H4 (cell line): ENCODE measurements at places on chromosomes 4 and X. TPM values are rescaled to one million over a fixed set of nuclear protein-coding genes. Genes with fewer than 3 reads are reported as not detected.

DNA sequence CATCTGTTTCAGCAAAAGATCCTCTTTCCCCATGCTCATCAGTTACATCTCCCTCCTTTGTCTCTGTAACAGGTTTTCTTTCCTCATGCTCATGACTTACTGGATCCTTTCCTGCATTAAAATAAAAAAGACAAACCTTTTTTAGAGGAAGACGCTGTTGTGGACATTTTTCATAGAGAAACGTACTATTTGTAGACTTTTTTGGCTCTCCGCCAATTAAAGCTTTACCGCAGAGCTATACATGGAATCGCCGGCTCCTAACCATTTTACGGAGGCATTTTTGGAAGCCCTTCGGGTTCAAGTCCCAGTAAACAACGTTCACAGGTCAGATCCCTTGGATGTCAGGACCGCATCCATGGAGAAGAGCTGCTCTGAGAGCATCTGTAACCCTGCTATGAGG lies 1.3 kb downstream of the FAM9C start:
- no peak for DNase-seq

DNA sequence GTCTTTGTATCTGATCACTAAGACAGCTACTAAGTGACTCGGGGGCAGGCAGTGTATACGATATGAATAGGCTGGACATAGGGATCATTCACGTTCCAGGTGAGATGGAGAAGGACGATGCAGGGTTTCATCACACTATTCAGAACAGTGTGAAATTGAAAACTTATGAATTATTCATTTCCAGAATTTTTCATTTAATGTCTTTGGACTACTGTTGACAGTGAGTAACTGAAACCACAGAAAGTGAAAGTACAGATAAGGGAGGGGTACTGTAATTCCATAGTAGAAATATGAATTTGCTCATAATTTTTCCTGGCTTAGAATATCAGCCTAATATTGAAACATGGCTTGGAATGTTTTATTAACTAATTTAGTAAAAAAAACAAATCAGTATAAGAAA lies 24.4 kb downstream of the TMEM144 start:
- no peak for DNase-seq

DNA sequence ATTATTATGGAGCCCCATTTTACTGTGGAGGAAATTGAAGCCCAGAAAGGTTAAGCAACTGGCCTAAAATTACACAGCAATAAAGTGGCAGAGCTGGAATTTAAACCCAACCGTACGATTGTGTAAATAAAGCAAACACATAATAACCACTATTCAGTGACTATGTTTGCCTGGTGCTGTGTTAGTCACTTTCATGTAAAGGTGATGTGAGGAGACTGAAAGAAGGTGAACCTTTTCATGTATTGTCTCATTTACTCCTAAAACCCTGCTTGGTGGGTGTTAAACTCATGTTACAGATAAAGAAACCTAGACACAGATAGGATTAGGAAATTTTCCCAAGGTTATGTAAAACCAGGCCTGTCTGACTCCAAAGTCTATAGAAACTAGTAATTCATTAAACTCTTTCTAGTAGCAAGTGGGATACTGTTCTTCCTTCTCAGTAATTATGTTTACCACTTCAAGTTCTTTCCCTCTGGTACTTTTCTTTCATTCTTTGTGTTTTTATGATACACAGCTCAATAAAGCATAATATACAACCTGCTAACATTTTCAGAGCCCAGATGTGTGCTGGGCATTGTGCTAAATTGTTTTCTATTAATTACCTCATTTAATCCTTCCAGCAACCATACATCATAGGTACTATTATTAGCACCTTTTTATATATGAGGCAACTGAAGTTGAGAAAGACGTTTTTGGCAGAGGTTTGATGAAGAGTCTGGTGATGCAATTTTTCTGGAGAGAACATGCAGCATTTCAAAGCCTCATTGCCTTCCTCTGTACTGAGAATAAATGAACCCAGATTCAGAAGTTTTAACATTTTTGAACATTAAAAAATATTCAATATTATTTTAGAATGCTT lies 202.7 kb downstream of the SPRY1 start:
- no peak for DNase-seq

DNA sequence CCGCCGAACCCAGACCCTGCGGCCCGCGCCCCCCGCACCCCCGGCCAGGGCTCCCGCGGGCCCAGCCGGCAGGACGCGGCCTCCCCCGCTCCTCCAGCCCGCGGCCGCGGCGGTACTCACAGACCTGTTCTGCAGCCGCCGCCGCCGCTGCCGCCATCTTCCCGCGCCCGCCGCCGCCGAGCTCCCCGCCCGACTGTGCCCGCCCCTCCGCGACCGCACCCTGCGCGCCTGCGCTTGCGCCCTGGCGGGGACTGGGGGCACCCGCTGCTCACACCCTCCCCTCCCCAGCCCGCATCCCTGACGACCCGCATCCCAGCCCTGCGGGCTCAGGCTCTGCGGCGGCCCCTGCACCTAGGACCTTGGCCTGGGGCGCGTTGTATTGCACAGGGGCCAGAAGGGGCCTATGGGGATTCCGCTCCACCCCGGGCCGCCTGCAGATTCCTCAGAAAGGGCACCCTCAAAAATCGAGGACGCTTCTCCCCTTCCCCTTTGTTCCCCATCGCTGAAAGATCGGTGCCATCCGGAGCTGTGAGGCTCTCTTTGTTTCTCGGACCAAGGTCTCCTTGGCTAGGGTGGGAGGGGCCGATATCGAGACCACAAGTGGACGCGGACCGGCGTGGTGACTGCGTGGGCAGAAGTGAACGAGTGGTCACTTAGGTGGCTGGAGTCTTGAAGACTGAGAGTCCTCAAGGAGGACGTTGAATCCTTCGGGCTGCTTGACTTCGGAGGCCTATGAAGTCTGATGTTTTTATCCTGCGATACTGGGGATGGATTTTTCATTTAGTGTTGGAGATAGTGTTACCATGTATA lies at the start of gene SGCB:
SGCB (minus strand) TSS at position 197 of the 810 bp plus-strand sequence; CDS start at position 157, 40 bp downstream.
- DNase-seq, result peak; percentile 15

- DNase-seq, result no peak
Observed at GRCh38 chrX:1045680-1046314, 166.7 kb downstream of the CRLF2 start.

- no peak for DNase-seq
Observed at GRCh38 chr4:151358266-151358665, 32.9 kb upstream of the SH3D19 start.

MAGEA2B gene
- total RNA-seq, result 3.2 and 19.6 TPM in 2 replicates

FAT1 gene
- 71.1 and 71.6 TPM in 2 replicates for total RNA-seq

STATH gene
- 0.29 and 0.37 TPM in 2 replicates for total RNA-seq

ARL9 gene
- total RNA-seq, result not detected in 2 replicates

DSPP gene
- not detected in 2 replicates for total RNA-seq
